Activated naive CD8-positive, alpha-beta T cell treated with anti-CD3 and anti-CD28 coated beads, Interleukin-2, amount 10 ng/mL, durations not matched to agents 7 days and 5 days (primary cell): ENCODE measurements at places on chromosomes 7 and 10.

GRCh38 chr10:117616179-117616578, 73.6 kb downstream of the EMX2 start:
- DNase-seq = no peak

DNA sequence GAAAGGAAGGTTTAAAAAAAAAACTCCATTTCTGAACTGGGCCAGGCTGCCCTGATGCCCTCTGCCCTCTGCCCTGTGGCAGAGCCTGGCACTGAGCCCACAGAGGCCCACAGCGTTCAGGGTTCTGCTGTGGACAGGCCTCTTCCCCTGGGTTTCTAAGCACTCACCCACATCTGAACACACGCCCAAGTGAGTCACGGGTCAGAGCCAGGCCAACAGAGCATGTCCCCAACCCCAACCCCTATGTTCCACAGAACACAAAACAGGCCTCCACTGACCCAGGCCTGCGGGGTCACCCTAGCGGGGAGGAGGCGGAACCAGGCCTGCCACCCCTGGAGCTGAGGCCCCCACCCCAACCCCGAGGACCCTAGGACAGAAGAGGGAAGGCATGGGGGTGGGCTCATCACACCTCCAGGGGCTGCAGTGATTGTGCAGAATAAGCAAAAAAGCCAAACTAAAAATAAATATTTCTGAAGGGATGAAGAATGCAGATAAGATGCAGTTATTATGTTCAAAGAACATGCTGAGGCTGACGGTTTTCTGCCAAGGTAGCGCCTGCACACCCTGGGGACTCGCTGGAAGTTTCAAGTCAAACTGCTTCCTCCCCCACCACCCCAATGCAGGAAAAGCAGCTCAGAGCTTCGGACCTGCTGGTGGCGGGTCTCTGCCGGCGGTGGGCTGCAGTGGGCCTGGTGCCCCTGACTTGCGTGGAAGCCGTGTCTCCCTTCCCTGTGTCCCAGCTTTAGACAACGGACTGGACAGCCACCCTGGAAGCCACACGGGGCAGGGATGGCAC, 5.4 kb downstream of the WDR86 start:
- DNase-seq = no peak

GRCh38 chr10:98361131-98362025, 53.6 kb downstream of the PYROXD2 start:
- no peak for DNase-seq

- DNase-seq = no peak
Measured at GRCh38 chr10:121698336-121698735, 100.1 kb upstream of the FGFR2 start.

DNA sequence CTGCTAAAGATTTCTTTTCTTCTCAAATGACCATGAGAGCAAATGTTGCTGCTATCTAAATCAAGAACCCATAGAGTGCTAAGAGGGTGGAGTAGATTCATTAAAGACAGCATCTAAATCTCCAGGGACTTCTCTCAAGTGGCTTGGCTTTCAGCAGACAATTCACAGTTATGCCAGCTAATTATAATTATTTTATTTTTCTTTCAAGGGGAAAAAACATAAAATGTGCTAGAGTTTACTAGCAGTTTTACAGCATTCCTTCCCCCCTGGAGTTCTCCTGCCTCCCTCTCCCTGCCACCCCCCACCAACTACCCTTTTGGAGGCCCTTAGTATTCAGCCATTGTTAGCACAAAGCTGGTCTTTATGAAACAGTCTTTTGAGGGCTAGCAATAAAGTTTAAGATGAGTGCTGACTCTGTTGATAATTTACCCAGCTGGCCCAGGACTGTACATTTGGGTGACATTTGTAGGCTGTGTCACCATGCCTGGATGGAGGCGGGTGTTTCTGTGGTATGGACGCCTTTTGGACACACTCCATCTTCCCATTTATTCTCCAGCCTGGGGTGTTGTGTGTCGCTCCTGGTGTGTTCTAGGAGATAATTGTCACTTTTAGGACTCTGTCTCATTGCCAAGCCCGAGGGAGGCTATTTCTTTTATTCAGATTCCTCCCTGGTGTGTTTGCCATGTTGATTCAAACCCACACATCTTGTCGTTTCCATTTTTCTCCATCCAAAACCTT, 160.2 kb downstream of the CREB5 start:
- DNase-seq = no peak

- DNase-seq = no peak
Measured at GRCh38 chr7:110531186-110531585, 559.7 kb upstream of the LRRN3 start.

GRCh38 chr7:13016592-13017332, 329.3 kb downstream of the ARL4A start:
- DNase-seq = no peak

- no peak for DNase-seq
Measured at GRCh38 chr10:104264783-104265182, 4.2 kb upstream of the GSTO2 start.

DNA sequence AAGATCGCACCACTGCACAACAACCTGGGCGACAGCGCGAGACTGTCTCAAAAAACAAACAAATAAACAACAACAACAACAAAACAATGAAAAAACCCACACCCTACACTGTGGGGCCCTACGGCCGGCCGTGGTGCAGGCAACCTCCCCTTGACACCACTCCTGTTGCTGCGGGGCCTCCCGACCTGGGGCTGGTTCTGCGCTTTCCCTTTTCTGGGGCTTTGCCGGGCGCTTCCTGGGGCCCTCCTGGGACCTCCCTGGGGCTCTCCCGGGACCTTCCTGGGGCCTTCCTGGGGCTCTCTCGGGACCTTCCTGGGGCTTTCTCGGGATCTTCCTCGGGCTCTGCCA, 46.6 kb downstream of the INSIG1 start:
- DNase-seq = no peak

DNA sequence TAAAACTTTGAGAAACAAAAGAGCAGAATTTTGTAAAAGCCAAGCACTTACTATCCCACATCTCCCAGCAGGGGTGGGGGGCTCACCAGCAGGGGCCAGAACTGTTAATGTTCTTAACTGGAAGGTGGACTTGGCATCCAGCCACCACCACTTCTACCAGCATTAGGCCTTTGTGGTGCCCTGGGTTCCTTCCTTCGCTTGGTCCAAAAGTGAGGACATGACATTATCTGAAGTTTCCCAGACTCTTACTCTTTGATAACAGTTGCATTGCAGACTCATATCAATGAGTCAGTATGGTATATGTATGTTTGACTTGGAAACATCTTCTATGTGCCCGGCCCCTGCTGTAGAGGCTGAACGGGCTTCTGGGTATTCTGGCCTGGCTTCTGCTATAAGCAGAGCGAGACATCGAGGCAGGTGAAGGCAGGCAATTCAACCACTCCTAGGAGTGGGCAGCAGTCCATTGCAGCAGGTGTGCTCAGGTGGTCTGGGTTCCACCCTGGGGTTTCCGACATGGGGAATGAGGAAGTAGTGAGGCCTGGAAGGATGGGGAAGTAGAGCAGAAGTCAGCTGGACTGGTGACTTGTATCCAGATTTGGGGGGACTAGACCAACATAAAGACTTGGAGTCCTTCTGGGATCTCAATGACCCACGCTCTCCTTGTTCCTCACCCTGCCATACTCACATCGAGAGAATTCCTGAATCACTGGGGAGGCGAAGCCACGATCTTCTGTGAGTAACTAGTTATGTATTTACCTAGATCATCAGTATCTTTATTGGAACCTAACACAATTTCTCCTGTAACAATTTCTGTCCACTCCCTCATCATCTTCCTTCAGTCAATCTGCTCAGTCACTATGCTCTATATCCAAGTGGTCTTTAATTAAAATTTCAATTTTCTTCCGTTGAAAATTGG, 4.1 kb downstream of the ZNF777 start:
- no peak for DNase-seq

DNA sequence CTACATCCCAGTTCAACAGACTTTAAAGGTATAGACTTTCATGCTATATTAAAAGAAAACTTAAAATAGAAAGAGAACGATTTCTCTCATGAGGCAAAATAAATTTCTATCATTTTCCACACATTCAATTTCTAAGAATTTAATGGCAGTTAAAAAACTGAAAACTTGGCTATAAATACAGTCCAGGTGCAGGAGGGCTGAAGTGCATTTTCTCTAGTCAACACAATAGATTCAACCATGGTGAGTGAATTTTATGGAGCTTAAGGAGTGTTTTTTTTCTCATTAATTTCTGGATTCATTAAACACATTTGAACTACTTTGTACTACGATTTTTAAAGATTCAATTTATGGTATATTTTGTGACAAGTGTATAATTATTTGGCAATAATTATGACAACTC, 240.8 kb upstream of the SLC26A5 start:
- no peak for DNase-seq

DNA sequence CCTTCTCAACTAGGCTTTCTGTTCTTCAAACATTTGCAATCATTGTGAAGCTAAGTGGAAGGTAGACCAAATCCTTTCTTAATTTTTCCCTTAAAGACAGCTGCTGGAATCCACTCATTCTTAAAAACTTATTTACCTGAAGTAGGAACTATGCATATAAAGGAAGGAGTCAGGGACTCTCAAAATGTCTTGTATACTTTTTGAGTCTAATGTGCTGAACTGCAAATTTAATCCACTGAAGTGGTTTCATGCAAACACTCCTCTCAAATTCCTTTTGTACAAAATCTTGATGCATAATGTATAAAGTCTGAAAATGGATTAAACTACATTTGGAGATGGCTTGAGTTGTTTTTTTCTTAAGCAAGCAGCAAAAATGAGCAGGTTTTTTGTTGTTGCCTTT, 118.0 kb downstream of the CABCOCO1 start:
- DNase-seq = no peak

DNA sequence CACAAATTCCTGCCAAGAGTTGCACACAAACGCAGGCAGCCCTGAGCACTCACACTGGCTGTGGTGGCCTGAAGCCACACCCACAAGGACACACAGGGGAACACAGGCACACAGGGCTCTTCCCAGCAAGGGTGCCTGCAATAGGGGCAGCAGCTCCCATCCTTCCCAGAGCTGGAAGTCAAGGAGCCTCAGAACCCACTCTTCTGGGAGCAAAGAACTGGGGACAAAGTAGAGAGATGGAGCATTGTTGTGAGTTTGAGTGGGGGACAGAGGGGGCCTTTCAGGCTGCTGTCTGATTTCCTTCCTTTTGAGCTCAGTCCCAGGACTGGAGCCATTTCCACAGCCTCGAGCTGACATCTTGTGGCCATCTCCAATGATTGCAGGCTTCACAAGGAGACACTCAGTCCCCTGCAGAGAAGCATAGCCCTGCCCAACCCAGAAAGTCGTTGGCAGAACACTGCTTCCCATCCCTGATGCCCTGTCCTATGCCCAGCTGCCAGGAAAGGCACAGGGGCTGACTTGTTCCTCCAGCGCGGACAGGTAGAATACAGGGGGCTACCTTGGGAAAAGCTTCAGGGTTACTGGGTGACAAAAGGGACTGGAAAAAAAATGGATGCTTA, 34.4 kb upstream of the SLF2 start:
- no peak for DNase-seq

DNA sequence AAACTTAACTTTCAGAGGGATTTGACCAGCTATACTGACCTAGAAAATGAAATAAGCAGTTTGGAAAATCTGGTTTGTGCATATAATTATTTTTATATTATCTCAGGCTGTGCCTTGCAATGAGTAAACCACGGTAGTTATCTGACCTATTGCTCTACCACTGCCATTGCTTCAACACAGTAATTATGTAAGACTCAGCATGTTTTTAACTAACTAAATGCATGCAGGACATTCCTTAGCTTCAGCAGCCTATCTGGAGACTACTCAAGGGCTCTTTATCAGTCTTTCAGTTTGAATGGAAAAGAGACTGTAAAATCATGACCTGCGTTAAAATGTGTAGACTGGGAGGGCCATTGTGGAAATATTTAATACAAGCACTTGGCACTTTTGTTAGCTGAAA, 22.5 kb downstream of the CHN2 start:
- no peak for DNase-seq

DNA sequence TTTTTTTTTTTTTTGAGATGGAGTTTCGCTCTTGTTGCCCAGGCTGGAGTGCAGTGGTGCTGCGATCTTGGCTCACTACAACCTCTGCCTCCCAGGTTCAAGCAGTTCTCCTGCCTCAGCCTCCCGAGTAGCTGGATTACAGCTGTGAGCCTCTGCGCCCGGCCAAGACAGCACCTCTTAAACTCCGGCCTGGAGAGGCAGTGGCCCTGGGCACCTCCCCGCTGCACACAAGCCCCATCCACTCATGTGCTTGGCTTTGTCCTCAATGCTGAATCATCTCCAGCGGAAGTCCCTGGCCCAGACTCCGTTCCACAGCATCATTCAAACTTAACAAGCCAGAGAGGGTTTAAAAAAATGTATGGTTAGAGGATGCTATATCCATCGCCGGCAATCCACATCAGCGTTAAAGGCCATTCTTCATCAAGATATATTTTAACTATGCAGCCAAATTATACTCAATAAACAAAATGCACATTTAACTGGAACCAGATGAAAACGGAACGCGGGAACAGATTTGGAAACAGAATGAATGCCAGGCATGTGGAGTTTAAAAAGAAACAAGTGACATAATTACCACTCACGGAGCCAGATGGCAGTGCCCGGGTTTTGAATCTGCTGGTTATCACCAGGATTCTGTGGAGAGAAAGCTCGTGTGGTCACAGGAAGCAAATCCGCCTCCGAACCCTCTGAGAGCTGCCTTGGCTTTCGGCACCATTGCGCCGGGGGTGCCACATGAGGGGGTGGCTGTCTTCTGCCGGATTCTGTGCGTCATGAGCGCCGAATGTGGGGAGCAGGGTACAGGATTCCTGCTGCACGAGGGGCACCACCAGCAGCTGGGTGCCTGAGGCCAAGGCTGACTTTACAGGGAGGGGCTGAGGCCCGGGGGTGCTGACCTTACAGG, 45.6 kb upstream of the CFAP46 start:
- DNase-seq = no peak

- DNase-seq = no peak
Measured at GRCh38 chr10:99330347-99330924, 1.3 kb downstream of the CNNM1 start.

DNA sequence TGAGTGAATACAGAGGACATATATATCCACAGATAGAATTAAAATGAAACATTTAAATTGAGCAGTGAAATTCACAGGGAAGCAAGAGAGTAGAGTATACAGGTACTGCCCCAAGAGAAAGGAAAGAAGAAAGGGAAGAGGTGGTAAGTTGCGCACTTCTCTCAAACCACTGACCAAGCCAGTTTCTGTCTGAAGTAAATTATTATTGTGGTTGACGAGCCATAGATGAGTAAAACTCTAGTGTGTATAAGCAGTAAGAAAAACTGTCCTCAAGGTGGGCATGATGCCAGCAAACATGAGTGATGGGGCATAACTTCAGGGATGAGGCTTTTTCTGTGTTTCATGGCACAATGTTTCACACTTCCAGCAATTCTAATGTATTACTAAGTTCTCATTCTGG, 4.4 kb upstream of the BET1 start:
- no peak for DNase-seq

- DNase-seq = no peak
Measured at GRCh38 chr10:16780338-16780880, 36.8 kb downstream of the RSU1 start.
